ENCODE measurements at places on chromosomes 3 and 15.

GRCh38 chr15:68818769-68819494 lies 1.8 kb downstream of the ANP32A start:
- no peak for DNase-seq

- DNase-seq: no peak
Observed at GRCh38 chr3:20683910-20684309, 497.9 kb upstream of the SGO1 start.

DNA sequence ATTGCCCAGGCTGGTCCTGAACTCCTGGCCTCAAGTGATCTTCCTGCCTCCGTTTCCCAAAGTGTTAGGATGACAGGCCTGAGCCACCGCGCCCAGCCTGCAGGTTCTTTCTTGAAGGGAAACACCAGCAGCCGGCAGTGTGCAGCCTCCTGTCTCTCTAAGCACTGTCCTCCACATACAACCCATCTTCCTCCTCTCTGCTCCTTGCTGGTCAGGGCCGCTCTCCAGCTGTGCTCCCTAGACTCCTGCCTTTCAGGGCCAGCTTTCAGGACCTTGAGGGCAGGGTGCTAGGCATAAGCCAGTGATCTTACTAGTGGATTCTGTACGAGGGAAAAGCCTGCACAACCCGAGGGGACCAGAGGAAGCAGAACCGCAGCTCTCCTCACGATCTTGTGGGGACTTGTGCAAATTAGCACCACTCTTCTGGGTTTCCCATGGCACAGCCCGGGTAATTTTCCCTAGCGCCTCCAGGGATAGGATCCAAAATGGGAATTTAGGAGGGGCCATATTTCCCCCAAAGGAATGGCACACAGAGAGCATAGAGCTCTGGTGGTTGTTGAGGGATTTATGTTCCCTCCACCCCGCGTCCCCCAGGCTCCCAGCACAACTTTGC lies 18.2 kb upstream of the CORO2B start:
- no peak for DNase-seq

DNA sequence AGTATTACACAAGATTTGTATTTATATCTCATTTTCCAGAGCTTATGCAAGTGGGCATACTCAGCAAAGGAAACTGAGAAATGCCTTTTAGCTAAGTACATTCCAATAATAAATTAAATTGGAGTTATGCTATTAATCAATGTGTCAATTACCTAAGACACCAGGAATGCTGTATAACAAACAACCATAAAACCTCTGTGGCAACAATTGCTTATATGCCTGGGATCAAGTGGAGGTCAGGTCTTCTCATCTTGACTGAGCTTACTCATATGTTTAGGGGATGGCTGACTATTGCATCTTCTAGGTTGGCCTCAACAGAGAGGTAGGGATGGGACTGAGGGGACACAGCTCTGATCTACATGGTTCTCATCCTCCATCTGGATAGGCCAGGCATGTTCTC lies 30.7 kb downstream of the CD200R1L start:
- no peak for DNase-seq

DNA sequence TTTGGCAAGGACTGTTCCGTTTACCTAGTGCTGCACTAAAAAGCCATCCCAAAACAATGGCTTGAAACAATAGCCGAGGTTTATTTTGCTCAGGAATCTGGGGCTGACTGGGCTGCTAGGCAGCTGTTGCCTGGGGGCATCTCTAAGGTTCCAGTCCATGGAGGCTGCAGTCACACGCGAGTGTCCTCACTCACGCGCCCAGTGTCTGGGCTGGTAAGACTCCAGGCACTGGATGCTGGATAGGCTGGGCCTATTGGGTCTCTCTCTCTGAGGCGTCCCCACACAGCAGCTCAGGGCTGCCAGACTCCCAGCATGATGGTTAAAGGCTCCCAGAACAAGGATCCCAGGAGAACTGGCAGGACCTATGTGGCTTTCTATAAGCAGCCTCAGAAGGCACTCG lies 34.2 kb downstream of the ALS2CL start:
- no peak for DNase-seq

GRCh38 chr3:55968331-55968730 lies 481.2 kb upstream of the WNT5A start:
- no peak for DNase-seq

- no peak for DNase-seq
Observed at GRCh38 chr3:108295421-108296175, 750 bp upstream of the HHLA2 start.

DNA sequence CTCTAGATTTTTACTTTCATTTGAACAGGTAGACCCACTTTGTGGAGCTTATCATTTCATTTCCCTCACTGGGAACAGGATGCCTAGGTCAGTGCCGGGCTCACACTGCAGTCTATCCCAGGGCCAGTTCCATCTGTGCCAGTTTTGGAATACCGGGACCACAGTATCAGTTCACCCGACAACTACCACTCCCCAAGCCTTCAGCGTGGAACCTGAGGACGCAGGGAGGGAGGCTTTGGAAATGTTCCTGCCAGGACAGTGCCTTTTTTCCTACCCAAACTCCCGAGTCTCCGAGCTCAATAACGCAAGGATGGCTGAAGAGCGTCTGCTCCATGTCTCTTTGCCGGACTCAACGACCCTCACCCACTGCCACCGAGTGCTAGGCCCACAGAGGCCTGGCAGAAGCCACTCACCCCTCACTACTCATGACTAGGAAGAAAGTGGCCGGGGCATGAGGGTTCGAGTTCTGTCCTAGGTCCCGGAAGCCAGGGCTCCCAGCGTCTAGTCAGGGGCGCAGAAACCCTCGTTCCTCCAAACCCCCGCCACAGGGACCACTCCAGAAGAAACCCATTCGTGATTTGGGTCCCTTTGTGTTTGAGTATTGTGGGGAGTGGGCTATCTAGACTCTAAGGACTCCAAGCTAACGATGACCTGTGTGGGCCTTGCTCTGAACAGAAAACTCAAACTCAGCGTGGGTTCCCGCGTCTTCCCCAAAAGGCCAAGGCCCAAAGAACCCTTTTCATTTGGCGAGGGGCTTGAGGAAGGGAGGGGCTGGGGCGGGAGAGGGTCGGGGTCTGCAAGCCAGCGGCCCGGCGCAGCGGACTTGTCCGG lies 11.4 kb downstream of the ZIC1 start:
- no peak for DNase-seq

DNA sequence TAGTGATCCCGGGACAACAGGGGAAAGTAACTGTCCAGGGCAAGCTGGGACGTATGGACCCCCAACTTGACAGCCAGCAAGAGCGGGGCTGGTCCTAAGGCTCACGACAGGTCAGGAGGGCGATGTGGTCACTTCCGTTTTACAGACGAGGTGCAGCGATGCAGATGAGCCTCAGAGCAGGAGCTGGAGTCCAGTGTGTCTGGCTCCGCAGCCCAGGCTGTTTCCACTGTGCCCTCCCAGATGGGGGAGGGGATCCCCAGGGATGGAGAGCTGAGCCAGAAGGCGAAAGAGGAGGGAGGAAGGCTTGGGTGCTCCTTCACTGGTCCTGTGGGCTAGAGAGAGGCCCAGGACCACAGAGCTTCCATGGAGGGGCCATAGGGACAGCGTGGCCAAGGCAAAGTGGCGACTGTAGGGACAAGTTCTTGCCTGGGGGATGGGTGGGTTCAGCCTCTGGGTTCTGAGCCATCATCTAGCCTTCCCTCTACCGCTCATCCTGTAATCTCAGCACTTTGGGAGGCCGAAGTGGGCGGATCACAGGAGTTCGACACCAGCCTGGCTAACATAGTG lies 5.7 kb downstream of the SNX33 start:
- DNase-seq: no peak

GRCh38 chr3:158005391-158006100 lies 100.7 kb downstream of the SHOX2 start:
- no peak for DNase-seq

DNA sequence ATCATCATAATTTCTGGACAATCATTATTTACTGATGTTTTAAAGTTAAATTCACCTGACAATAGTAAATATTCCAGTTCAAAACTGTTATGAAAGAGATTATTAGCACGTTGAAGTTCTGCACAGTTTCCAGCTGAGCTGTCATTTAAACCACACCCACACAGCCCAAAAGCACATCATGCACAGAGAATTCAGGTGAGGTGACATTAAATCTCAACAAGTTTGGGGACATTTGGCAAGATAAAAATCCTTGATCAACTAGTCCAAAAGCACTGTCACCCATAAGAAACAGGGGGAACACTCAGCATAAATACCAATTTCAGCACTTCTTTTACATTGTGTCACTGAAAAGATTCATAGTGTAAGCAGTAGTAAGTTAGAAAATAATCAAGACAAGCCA lies 6.9 kb downstream of the NCEH1 start:
- no peak for DNase-seq

DNA sequence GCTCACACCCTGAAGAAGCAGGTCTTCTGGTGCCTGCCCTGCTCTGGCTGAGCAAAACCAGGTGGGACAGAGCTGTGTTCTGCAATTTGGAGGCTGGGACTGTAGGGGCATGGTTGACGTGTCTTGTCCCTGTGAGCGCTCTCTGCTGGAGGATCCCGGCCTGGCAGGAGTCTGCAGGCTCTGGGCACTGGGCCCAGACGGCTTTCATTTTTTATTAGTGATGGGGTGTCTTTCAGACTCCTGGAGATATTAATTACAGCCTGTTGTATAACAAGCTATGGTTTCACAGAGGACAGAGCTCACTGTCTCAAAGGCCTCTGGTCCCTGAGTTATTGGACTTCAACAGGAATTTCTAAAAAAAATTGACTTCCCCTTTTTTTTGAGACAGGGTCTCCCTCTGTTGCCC lies 29.5 kb upstream of the ZNF710 start:
- DNase-seq: no peak

All from effector CD8-positive, alpha-beta T cell (primary cell).